ENCODE measurements at places on chromosomes 16 and 17.

- DNase-seq, result peak; percentile 88
These were observed 14.0 kb downstream of the COPZ2 start for GRCh38 chr17:48023400-48024148.

GRCh38 chr17:2435181-2435741 lies 34.4 kb upstream of the MNT start:
- no peak for DNase-seq

DNA sequence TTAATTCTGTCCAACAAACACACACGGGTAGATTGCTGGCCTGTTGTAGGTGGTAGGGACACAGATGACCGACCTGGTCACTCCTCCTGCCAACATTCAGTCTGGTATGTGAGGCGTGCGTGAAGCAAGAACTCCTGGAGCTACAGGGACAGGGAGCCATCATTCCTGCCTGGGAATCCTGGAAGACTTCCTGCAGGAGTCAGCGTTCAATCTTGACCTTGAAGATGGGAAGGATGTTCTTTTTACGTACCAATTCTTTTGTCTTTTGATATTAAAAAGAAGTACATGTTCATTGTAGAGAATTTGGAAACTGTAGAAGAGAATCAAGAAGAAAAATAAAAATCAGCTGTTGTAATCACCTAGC lies 3.5 kb upstream of the ADGRG3 start:
- DNase-seq, result no peak

DNA sequence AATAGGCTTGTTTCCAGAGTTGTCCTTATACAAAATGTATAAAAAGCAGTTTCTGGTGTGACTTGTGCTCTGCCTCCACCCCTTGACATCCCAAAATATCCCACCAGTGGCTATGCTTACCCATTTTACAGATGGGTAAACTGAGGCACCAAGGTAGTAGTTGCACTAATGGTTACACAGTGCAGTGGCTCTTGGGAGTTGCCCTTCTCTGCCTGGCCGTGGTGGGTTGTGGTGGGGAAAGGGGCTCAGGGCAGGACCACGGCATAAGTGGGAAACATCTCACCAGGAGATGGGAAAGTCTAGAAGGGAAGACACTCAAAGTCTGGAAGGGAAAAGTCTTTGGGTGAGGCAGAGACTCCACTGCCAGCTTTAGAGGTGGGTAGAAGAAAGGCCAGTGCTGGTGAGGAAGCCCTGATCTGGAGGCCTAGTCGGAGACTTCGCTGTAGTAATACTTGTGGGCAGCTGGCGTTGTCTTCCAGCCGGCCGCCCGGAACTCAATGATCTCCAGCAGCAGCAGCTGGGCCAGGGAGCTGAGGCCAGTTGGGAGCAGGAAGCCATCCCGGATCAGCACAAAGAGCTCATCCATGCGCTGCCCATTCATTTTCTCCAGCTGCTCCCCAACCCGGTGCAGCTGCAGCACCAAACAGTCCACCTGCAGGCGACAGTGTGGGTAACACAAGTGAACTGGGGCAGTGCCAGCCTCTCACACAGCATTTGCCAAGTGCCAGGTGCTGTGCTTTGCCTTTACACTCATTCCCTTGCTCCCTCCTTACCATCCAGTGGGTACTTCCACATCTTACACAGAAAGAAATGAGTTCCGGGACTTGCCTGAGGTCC lies 4.5 kb downstream of the MIF4GD start:
- no peak for DNase-seq

- DNase-seq, result no peak
These were observed 14.0 kb downstream of the GSE1 start for GRCh38 chr16:85627089-85627488.

- no peak for DNase-seq
These were observed 341.5 kb downstream of the SNX29 start for GRCh38 chr16:12317856-12318537.

DNA sequence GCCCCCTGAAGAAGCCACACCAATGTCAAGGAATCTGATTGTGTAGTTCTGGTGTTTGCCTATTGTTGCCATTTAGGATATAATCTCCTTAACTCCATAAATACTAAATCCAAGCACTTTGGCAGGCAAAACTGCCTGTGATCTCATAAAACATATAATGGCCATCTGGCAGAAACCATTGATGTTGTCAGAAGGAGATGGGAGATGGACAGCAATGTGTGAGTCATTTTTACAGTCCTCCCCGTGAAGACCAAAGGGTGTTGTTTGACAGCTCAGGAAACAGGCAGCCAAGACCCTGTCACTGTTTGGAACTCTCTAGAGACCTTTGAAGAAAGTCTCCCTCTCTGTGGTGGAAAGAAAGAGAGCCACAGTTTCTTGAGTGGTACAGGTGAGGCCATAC lies 454.1 kb downstream of the HS3ST3B1 start:
- no peak for DNase-seq

DNA sequence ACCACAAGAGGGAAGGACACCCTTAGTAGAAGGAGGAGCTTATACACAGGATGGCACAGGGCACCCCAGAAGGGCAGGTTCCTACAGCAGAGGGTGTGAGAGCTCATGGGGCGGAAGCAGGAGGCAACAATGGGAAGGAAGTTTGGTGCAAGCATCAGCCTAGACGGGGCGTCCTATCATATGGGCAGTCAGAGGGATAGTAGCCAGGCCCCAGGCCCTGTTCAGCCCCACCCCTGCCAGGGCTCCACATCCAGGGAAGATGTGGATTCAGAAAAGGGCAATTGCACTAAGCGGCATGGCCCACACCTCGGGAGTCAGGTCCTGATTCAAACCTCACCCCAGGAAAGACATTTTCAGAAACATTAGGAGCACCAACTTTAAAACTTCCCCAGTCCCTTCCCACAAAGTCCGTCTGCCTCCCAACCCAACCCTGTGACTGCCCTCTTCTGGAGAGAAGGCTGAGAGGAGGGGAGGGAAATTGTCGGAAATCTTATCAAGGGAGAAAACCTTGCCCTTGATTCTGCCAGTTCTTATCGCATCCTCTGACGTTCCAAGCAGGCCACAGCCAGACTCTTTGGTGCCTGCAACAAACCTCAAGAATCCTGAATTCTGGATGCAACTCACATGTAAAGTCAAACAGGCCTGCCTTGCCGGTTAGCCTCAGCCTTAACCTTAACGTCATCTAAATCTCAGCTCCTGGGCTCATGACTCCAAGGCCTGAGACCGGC lies 198.8 kb upstream of the CDH5 start:
- no peak for DNase-seq

DNA sequence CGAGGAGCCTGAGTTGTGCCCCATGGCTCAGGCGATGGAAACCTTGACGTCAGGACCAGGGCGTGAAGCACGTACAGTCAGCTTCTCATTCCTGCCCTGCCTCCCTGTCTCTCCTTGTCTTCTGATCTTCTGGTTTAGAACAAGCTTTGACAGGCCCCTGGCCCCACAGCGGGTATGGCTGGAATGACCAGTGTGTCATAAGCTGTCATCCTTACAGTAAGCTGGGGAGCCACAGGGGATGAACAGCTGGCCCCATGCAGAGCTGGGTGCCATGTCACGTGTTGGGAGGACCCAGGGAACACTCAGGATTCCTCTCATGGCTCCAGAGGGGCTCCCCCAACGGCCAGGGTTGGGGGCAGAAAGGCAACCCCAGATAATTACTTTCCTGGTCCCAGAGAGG lies 157.6 kb upstream of the PLCG2 start:
- no peak for DNase-seq

DNA sequence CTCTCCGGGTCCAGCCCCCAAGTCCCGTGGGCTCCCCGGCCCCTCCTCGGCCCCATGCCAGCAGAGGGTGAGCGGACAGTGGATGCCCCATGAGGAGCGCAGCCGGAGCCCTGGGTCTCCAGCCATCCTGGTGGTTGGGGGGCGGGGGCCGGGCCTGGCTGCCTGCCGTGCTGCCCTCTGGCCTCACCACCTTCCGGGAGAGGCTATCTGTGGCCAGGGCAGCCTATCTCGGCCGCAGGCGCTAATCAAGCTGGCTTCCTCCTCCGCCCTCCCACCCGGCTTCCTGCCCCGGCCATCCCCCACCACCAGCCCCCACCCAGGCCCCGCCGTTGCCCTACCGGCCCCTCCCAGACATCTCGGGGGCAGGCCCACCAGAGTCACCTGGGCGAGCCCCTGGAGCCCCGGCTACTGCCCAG lies 46.8 kb downstream of the ZFPM1 start:
- no peak for DNase-seq

- no peak for DNase-seq
These were observed 70.3 kb downstream of the HLF start for GRCh38 chr17:55334881-55335540.

GRCh38 chr17:67109111-67109510 lies 64.8 kb downstream of the CACNG1 start:
- DNase-seq, result no peak

DNA sequence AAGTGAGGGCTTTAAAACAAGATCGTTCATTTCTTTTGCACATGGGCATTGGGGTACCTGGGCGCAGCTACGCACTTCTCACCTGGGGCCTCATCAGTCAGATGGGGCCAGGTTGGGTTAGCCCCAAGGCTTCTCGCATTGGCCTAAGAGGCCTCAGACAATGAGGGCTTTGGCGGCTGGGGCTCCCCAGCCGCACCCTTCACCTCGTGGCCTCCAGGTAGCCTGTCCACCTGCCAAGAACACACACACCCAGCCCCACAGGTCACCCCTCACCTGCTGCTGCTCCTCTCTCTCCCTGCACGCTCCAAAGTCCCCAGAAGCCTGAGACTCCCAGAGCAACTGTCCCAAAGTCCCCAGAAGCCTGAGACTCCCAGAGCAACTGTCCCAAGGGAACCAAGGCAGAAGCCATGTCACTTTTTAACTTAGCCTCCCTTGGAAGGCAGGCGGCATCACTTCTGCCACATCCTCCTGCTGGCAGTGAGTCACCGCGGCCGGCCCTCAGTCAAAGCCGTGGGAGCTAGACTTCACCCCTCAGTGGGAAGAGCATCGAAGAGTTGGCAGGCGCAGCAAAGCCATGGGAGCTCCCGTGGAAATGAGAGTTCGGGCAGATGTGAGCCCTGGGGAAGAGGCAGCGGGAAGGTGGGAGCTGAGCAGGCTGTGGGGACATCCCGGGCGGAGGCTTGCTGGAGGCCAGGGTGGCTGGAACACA lies 78.9 kb upstream of the PLCG2 start:
- DNase-seq, result no peak

- DNase-seq, result no peak
These were observed 22.5 kb downstream of the VPS53 start for GRCh38 chr17:692116-692515.

DNA sequence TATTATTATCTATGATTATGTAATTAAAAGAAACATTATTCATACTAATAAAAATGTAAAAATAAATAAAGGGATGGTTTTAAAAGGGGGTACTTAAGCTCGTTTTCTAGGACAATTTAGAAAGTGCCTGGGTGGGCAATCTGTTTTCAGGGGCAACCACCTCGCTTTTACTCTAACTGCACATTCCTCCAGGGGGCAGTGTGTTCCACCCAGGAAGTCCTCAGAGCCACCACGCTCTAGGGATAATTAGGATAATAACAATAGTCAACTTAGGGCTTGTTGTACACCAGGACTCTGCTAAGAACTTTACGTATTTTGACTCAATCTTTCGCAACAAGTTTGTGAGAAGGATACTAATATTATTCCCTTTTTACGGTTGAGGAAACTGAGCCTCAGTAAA lies 396.7 kb upstream of the MAF start:
- no peak for DNase-seq

- DNase-seq, result no peak
These were observed 206.1 kb downstream of the CDH13 start for GRCh38 chr16:82832821-82833220.

DNA sequence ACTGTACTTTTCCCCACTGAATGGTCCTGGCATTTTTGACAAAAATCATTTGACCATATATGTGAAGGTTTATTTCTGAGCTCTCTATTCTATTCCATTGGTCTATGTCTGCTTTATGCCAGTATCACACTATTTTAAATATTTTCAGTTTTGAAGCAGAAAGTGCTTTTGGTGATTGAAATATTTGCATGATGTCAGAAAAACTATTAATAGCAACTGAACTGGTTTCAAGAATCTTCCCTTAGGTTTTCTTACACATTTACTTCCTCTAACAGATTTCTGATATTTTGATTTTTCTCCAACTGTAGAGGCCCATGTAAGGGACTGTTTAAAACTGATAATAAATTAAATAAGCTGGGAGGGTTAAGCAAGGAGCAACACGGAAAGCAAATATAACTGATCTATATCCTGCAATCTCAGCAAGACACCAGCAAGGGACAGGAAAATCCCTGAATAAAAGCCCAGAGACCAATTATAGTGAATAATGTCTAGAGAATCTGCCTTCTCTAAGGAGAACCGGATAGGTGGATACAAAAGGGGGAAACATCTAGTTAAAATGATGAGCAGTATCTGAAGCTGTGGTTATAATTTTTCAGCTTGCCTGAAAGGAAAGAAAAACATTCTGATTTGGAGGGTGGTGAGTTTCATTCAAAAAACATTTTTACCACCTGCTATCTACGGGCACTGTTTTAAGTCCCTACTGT lies 80.9 kb upstream of the STAC2 start:
- DNase-seq, result no peak

DNA sequence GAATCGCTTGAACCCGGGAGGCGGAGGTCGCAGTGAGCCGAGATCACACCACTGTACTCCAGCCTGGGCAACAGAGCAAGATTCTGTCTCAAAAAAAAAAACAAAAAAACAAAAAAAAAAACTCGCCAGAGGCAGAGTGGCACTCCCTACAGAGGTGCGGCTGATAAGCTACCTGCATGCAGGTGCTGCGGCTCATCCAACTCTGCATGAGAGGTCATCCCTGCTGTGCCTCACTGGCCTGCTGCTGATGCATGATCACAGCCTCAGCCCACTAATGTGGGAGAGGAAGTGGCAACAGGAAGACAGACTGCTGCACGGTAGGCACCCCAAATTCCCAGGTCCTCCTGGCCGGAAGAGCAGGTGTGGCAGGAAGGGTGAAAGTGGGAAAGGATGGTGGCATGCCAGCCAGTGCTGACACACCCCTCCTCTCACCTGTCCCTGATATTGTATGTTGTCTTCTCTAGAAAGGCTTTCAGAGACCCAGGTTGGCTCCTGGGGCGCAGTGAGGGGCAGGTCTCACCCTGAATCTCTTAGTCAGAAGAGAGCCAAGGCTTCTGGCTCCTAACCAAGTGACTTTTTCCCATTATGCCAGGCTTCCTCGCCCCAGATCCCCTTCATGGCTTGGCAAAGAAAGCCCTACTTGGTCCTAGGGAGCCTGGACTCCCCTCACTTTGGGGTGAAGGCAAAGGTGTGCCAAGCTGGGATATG lies 11.8 kb downstream of the NXPH3 start:
- DNase-seq, result no peak

GRCh38 chr17:68491381-68492231 lies 20.6 kb upstream of the PRKAR1A start:
- no peak for DNase-seq

DNA sequence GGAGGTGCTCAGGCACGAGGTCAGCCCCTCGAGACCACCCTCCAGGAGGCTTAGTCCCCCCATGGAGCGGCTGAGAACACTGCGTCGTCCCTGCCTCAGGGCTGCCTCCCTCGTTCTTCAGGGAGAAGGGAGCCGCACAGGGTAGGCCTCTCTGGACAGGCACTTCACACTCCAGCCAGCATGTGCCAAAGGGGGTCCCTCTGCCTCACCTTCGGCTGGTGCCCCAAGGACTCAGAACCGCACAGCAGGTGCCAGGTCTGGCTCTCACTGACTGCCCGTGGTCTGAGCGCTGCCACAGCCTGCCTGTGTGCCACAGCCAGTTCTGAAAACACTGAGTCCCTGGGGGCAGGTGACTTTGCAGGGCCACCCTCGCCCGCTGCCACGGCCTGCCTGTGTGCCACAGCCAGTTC lies 7.1 kb downstream of the P2RX5 start:
- no peak for DNase-seq

- no peak for DNase-seq
These were observed at the start of gene HBM for GRCh38 chr16:165539-166374. TSS of gene HBM (plus strand) at chr16:165978. CDS start at chr16:165998, 20 bp downstream.

- DNase-seq, result no peak
These were observed 7.2 kb upstream of the SLC52A1 start for GRCh38 chr17:5042157-5043022.

GRCh38 chr17:71505200-71505599 lies 615.6 kb upstream of the SOX9 start:
- DNase-seq, result no peak
